ENCODE measurements at places on chromosomes 1 and 21. TPM values are rescaled to one million over a fixed set of nuclear protein-coding genes. Genes with fewer than 3 reads are reported as not detected.

Gene MTARC1
- total RNA-seq: 13.2 TPM

Gene KCNT2
- 2.5 TPM for total RNA-seq

Gene OR2T6
- not detected for total RNA-seq

Gene CPTP
- 9.9 TPM for total RNA-seq

Gene GUCA2B
- not detected for total RNA-seq

Gene TFAP2E
- total RNA-seq: 0.27 TPM

Gene LCK
- total RNA-seq: 0.49 TPM

Gene IL20
- total RNA-seq: not detected

Gene NRDC
- total RNA-seq: 78.0 TPM

Gene TMEM125
- not detected for total RNA-seq

Gene ZBTB21
- total RNA-seq: 6.9 TPM

Gene ATP6V1G3
- not detected for total RNA-seq

Gene AQP10
- total RNA-seq: not detected

Gene ADCY10
- 0.14 TPM for total RNA-seq

Gene FMOD
- total RNA-seq: 32.9 TPM

Gene UMODL1
- not detected for total RNA-seq

Gene KRTAP26-1
- not detected for total RNA-seq

Gene PRRX1
- 7.9 TPM for total RNA-seq

Gene INTS3
- total RNA-seq: 39.0 TPM

Gene C1orf74
- 1.4 TPM for total RNA-seq

Gene SORT1
- total RNA-seq: 33.4 TPM

Gene OVAAL
- not detected for total RNA-seq

Gene NBPF10
- 0.55 TPM for total RNA-seq

Gene ABCG1
- 6.0 TPM for total RNA-seq

Gene SLC1A7
- total RNA-seq: not detected

Gene LEFTY1
- not detected for total RNA-seq

Gene FAM177B
- 0.54 TPM for total RNA-seq

Gene PGLYRP3
- total RNA-seq: not detected

Gene GJB3
- total RNA-seq: not detected

Gene CD5L
- total RNA-seq: not detected

Gene FCER1A
- total RNA-seq: 3.3 TPM

Gene C8A
- total RNA-seq: not detected

Gene LORICRIN
- total RNA-seq: not detected

Gene NGF
- 5.6 TPM for total RNA-seq

Gene ZNF683
- not detected for total RNA-seq

Gene FCRL1
- total RNA-seq: not detected

Gene OR6N2
- not detected for total RNA-seq

Gene PRAMEF1
- total RNA-seq: not detected

Gene SLFNL1
- 0.99 TPM for total RNA-seq

Gene DNAJC6
- total RNA-seq: 4.6 TPM

Gene OR2G6
- not detected for total RNA-seq

Gene CHML
- total RNA-seq: 6.1 TPM

Gene PYHIN1
- 0.95 TPM for total RNA-seq

Gene ITLN2
- total RNA-seq: not detected

Gene TMEM82
- not detected for total RNA-seq
